ENCODE measurements at places on chromosomes 3 and 15.
A peak's percentile ranks its signal among the peaks of the same experiment; 100 is the strongest.

DNA sequence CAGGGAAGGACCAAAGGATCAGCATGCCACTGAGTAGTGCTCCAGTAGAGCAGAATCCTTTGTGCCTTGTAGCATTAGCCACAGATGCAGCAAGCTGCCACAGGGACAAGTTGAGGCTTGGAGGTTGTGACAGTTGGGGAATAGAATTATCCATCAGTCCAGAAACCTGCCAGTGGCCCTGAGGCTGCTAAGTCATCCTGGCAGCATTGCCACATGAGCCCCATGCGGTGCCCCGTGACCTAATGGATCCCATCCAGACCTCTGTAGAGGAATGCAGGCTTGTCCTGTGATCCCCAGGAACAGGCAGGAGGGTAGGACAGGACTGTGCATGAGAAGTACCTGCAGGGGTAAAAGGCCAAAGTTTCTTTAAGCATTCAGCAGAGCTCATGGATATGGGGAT is 51.7 kb downstream of the BOC start:
- no peak for DNase-seq

GRCh38 chr3:108153451-108153981 is 62.7 kb upstream of the CD47 start:
- peak; percentile 71 for DNase-seq

DNA sequence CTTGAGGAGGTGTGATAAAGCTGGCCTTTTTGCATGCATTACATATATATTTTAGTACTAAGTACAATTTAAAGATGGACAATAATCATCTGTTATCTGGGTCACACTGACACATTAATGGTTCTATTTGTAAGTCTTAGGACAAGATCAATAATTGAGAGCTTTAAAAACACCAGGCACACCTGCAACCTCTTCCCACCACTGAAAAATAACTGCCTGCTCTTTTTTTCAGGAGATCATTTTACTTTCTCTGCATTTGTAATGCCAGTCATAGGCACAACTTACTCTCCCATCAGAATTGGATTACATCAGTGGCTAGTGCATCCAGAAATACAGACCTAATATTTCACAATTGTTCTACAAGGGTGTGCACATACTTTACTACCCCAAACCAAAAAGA is 149.8 kb downstream of the MECOM start:
- no peak for DNase-seq

DNA sequence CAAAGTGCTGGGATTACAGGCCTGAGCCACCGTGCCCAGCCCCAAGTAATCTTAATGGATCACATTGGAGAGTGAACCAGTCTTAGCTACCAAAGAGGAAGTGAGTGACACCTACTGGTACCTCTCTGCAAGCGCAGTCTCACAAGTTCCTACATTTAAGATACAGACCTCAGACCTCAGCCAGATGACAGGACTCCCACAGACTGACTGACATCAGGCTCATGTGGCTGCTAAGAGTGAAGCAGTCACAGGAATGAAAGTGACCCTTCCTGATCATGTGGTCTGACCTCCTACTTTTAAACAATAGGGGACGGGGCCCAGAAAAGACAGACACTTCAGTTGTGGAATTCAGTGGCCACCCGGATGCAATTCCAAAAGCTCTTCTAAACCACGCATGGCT is 36.3 kb upstream of the GNB5 start:
- DNase-seq, result peak; percentile 62

- DNase-seq, result no peak
These were observed 602.8 kb downstream of the FOXP1 start for GRCh38 chr3:70980646-70981170.

DNA sequence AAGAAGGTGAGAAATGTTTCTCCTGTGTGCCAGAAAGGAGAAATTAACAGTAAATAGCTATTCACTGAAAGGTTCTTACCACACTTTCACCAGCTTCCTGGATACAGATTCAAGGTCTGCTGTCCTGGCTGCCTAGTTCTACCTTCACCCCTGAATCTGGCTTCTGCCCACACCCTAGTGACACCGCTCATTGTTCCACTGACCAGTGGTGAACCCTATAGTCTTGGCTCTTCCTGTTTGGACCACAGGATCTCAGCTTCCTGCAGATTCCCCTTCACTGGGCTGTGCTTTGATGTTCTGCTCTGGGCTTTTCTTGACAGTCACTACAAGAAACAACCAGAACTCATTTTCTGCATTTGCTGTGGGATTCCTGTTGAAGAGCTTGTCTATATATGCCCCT is 250.0 kb downstream of the XXYLT1 start:
- no peak for DNase-seq

GRCh38 chr3:53585627-53586026 is 91.2 kb downstream of the CACNA1D start:
- no peak for DNase-seq

GRCh38 chr3:37676885-37677284 is 184.8 kb upstream of the CTDSPL start:
- DNase-seq, result no peak

GRCh38 chr15:89203705-89204273 is 17.6 kb downstream of the RLBP1 start:
- no peak for DNase-seq

DNA sequence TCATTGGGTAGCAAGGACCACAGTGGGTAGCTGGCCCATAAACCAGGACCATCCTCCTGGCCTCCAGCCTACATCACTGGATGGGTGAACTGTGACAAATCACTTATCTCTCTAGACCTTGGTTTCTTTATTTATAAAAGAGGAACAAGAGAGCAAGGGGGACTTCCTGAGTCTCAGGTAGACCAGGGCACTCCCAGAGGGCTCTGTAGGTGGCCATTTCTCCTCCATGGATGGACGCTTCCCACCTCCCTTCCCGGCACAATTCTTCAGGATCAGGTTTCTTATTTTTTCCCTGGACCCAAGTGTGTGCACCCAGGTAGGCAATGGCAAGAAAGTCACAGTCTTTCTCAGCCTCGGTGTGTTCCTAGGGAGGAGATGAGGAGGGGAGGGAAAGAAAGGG is 41.4 kb upstream of the SPATA12 start:
- DNase-seq, result no peak

DNA sequence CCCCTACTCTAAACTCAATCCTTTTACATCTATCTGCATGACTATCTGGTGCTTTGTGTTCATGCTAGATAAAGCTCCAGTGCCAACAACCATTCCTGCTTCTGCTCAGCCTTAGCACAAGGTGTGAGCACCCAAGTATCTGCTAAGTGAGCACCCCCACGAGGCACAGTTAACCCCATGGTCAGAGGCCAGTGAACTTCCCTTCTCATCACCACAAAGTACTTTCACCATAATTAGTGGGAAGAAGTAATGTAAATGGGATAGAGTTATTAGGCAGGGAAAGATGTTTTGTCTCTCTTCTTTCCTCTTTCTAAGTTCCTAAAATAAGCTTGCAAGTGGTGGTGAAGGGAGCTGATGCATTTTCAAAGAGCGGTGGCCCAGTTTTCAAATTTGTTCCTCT is 96.4 kb downstream of the ANO10 start:
- DNase-seq, result no peak

DNA sequence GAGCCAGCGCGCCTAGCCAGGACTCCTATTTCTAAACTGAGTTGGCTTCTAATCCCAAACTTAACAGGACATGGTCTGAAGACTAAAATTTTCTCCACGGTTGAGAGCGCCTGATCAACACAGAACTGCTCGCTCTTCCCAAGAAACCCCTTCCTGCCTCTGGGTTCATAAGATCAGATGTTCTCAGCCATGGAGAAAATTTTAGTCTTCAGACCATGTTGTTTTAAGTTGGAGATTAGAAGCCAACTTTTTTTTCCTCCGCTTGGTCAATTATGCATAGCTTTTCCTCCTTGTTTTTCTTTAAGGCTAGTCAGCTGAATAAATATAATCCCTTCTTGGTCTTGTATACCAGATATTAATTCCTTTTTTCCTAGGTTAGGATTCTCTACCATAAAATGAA is 356.6 kb upstream of the ADAMTS9 start:
- no peak for DNase-seq

DNA sequence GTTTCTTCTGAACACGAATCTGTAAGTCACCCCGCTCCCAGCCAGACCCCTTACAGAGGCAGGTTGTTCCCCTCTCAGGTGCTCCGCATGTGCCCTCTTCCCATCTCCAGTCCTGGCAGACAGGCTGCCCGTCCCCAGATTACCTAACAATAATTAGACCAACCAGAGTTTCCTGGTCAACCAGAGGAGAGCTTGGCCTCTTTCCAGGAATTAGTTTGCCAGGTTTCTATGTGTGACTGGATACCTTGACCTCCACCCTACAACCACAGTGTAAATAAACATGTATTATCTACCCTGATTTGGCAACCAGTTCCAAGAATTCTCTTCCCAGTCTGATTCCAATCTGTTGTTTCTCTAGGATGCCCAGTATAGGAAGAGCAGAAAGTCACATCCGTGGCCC is 178.0 kb upstream of the UMPS start:
- DNase-seq, result peak; percentile 46

All from BE2C (cell line).